EL (cell line): ENCODE measurements at places on chromosomes 12 and 14.

DNA sequence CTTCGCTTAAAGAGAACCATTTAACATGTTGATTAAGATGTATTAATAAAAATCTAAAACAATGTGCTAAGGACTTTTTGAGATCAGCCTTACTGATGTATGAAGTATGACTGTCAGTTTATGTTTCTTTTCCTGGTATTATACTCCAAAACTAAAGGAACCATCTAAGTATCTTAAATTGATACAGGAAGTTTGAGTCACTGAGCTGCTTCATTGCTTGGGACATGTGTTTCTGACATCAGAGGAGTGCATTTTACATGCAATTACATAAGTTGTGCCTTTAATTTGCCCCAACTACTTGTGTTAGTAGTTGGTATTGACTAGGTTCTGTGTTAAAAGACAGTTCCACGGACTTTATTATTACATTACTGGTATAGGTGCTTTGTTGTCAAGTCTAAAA, 50.9 kb downstream of the PROX2 start:
- peak; percentile 57 for DNase-seq

- DNase-seq, result peak; percentile 70
Observed at GRCh38 chr14:88834883-88835431, 10.5 kb downstream of the TTC8 start.

GRCh38 chr14:55929136-55929535, 189.1 kb upstream of the PELI2 start:
- no peak for DNase-seq

- DNase-seq, result peak; percentile 51
Observed at GRCh38 chr12:66188584-66189485, at the start of gene IRAK3. IRAK3 (plus strand) TSS chr12:66189214; CDS start chr12:66189300, 86 bp downstream.

GRCh38 chr12:114253976-114254778, 151.8 kb downstream of the TBX5 start:
- no peak for DNase-seq

DNA sequence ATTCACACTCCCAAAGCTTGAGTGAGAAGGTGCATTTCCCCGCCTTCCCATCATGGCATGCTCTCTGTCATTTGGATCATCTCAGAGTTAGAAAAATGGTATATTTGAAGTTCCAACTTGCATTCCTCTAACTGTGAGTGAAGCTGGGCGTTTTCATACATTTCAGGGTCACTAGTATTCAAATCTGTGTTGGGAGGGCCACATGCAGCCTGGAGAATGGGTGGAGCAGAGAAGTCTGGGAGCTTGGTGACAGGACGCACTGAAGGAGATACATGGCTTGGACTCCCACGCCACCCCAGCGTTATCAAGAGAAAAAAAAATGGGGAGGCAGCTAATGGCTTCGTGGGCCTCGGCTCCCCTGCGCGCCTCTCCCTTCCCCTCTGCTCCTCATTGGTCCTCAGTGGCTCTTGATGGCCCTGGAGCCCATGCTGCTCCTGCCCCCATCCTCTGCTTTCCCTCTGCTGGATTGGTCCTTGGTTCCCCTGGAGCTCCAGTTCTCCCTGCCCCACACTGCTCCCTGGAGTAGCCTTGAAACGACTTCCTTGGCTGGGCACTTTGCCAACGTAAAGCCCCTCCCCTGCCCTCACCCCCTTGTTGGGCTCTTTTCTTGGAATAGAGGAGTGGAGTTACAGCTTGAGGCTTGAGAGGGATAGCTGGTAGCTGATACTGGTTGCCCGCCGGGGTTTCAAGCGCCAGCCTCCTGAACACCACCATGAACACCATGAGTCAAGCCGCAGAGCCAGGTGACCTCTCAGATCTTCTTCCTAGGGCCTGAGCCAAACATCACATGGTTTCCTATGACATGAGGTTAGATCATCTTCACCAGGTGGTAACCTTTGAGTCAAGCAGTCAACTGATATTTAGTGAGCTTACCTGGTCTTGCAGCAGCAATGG, 139.6 kb downstream of the PRKCH start:
- no peak for DNase-seq

DNA sequence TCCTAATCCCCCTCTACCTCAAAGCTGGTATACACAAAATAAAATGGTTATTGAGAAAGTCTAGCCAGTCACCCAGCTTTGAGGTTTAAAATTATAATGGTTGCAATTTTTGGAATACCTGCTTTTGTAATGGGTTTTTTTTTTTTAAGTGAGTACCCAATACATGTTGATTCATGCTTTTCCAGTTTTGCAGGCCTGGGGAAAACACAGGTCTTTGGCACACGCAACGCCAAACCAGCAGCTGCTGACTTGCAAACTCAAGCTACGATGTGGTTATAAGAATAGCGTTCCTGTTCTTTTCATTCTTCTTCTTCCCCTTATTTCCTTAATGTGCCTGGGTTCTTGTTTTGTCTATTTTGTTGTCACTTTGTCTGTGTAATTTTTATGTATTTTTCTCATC, 233.0 kb downstream of the EGLN3 start:
- DNase-seq, result no peak

- DNase-seq, result peak; percentile 76
Observed at GRCh38 chr14:74362361-74362915, 14.2 kb downstream of the VRTN start.
